AG20443 (cell line): ENCODE measurements at places on chromosomes 5 and 9.

GRCh38 chr5:124274949-124275348 is 471.5 kb downstream of the ZNF608 start:
- DNase-seq, result no peak

DNA sequence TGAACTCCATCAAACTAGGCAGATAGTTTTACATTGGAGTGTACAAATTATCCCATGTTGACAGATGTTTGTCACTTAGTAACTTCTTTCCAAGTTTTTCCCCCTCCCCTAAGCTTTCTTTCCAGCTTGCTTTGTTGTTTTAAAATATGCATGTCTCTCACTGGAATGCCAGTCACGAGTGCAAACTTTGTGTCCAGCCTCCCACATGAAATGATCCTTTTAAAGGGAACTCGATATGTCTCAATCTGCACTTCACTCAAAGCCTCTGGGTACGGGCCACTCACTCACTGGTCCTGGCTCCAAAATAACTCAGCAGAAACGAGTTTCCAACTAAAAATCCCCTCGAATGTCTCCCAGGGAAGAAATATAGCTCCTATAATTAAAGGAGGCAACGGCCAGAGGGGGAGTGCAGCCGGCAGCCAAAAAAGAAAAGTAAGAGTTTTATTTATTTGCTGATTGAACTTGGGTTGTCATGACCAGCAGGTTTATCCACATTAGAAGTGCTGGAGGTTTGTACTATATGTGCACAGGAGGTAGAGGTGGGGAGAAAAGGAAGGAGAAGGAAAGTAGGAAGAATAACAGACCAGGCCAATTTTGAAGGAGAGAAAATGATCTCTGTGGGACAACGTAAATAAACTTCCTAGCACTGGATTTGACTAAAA is 17.5 kb downstream of the NR2F1 start:
- no peak for DNase-seq

- DNase-seq, result no peak
Measured at GRCh38 chr5:111973961-111974360, 217.0 kb upstream of the NREP start.

GRCh38 chr5:17487174-17487512 is 10.9 kb upstream of the TAF11L2 start:
- DNase-seq, result no peak

DNA sequence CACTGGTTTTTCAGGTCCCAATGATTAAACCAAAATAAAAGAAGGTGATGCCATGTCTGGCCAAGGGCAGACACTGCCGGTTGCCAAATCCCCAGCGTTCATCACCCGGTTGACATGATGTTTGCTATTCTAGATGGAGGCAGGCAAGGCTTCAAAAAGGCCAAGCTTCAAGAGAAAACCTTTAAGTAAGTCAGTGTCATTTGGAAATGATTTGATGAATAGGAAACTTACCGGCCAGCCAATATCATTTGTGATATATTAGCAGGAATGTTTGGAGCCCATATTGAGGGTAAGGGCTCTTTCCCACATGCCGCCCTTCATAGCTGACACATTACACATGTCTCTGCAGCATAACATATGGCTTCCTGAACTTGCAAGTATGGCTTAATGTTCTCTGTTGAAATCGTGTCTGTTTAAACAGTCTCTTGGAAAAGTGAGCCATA is 89.5 kb upstream of the TTC23L start:
- no peak for DNase-seq

DNA sequence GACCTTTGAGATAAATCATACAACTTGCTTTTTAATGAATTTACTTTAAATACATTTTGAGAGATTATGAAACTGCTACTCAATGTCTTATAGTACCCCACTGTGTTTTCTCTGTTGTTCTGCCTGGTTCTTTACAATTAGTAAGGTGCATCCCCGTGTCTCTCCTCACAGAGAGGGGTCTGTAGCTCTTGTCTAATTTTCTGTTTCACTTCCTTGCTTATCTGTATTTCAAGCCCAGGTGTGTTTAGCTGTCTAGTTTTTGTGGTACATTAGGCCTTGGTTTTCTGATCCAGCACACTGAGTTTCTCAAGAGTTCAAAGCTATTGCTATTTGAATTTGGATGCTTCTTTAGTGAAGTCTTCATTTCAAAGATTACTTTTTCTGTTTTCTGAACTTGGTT is 105.1 kb downstream of the MAST4 start:
- DNase-seq, result no peak

DNA sequence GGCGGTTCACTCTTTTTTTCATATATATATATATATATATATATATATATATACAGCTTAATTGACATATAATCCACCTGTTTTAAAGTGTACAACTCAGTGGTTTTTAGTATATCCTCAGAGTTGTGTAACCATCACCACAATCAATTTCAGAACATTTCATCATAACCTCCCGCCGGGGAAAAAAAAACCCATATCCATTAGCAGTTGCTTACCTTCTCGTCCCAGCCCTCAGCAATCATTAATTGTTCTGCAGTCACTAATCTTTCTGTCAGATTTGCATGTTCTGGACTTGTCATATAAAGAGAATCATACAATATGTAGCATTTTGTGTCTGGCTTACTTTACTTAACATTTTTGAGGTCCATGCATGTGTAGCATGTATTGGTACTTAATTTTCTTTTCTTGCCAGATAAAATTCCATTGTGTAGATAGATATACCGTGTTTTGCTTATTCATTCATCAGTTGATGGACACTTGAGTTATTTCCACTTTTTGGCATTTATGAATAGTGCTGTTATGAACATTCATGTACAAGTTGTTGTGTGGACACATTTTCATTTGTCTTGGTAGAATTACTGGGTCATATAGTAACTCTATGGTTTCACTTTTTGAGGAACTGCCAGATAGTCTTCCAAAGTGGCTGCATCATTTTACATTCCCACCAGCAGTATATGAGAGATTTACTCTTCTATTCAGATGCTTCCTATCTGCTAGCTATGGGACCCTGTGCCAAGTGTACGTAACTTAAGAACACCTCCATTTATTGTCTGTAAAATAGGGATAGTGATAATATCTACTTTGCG is 3.5 kb upstream of the RNF145 start:
- DNase-seq, result no peak

- no peak for DNase-seq
Measured at GRCh38 chr9:84318981-84319380, 21.6 kb downstream of the SLC28A3 start.

GRCh38 chr9:1083325-1083913 is 33.3 kb downstream of the DMRT2 start:
- DNase-seq, result peak; percentile 60

DNA sequence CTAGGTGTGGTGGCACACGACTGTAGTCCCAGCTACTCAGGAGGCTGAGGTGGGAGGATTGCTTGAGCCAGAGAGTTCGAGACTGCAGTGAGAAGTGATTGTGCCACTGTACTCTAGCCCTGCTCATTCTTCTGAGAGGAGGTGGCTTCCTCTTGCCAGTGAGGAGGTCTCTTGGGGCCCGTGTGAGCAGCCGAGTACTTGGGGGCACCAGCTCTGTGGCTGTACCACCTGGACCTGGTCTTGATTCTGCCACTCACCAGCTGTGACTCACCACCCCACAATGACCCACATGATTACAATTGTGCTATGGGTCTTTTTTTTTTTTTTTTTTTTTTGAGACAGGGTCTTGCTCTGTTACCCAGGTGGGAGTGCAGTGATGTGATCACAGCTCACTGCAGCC is 18.0 kb upstream of the CRB2 start:
- DNase-seq, result no peak

DNA sequence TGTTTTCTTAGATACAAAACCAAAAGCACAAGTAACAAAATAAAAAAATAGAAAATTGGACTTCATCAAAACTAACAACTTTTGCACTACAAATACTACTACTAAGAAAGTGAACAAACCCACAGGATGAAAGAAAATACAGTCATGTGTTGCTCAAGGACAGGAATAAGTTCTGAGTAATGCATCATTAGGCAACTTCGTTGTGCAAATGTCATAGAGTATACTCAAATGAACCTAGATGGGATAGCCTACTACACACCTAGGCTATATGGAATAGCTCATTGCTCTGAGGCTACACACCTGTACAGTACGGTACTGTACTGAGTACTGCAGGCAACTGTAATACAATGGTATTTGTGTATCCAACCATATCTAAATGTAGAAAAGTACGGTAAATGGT is 88.3 kb downstream of the RAPGEF1 start:
- DNase-seq, result peak; percentile 24

DNA sequence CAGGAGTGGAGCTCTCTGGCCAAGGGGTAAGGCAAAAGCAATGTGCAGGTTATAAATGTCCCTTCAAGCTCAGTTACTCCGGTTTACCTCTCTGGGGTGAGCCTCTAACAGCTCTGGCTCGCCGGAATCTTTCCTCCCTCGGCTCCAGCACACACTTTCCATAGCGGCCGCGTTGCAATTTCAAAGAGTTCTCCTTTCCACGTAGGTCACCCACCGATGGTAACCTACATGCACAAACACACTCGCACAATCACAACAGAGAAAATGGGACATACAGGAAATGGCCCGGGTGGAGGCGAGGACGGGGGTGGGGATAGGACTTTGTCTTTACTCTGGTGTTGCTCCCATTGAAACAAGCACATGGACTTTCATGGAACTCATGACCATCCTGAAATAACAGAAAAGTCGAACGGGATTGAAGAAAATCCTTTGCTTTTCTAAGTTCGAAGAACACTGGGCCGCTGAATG is 1.2 kb downstream of the LHFPL2 start:
- DNase-seq, result peak; percentile 23

DNA sequence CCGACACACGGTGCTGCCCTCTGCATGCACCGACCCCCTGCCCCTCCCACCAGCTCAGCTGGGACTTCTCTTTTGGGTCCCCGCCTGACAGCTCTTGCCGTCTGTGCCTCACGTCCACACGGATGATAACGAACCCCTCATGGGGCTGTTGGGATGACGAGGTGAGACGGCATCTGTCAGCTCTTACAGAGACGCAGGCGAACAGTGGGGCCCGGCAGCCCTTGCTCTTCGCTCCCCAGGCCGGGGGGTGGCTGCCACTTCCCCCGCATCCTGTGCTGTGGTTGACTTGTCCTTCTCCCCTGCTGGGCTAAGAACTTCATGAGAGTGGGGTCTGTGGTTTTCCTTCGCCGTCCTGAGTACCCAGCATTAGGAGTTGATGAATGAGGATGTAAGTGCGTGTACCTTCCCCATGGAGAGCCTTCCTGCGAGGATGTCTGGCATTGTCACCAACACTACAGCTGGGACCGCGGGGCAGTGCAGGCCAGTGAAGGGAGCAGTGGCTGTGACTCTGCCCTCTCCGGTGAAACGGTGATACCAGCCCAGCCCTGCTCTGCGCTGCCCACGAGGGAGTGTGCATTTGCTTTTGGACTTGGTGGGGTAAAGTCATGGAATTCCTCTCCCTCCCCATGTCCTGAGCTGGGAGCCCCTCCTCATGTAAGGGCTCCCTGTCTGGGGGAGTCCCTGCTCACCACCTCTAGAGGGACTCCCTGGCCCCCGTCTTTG is 23.2 kb downstream of the HK3 start:
- DNase-seq, result no peak

DNA sequence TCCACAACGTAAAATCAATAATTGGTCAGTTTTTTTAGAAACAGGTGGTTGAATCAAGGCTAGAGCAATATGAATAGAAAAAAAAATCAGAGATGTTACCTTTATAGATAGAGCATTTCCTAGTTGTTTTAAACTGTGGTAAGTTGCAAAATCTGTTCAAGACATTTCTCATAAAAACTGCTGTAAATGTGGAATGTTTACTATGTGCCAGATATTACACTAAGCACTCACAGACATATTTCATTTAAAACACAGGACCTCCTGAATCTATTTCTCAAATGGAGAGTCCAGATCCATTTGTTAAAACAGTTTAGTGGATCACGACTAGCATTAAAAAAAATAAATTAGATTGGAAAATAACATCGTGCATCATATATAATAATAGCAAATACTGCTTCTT is 570.0 kb upstream of the ZNF608 start:
- no peak for DNase-seq

DNA sequence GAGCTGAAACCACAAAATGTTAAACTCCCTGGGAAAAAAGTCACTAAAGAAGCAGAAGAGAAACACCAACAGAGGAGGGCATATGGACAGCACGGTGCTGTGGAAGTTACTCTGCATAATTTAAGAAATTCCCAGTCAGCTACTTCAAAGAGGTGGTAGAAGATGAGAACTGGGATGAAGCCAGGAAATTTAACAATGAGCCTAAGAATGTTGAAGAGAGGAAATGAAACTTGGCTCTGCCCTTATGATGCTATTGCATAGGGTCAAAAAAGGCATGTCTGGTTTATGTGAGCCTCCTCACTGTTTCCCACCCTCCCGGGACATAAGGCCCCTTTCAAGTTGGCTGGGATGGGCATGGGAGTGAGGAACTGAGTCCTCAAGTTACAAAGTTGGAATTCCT is 25.4 kb upstream of the SNX18 start:
- no peak for DNase-seq

GRCh38 chr9:89869793-89870580 is 265.2 kb downstream of the GADD45G start:
- DNase-seq, result no peak

GRCh38 chr5:135492319-135492626 is 40.1 kb upstream of the TIFAB start:
- no peak for DNase-seq

DNA sequence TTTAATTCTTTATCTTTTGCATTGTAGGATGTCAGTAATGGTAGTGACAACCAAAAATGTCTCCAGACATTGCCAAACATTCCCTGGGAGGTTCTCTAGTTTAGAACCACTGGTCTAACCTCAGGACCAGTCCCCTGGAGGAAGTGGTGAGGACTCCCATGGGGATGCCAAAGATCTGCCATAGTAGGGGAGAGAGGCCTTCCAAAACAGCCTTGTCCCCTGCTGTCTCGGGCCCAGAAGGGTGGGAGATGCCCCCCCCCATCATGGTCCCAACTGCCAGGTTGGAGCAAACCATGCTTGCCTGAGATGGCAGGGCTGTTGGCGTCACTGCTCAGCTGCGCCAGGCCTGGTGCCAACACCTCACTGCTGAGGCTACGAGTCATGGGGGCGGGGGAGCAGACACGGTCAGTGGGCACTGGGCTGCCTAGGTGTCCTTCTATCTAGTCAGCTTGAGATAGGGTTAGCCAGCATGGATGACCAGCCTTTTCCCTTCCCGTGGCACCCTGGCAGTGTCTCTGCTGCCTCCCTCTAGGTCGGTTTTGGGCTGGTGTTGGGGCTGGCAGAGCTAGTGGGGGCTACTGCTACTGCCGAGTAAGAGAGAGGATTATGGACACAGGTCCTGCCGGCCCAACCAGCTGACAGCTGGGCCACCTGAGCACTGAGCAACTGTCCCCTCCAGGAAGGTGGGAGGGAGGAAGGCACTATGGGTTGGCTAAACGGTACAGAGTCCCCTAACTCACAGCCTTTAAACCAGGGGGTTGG is 8.3 kb upstream of the CXXC5 start:
- no peak for DNase-seq

- DNase-seq, result no peak
Measured at GRCh38 chr9:20289423-20290010, 332.8 kb downstream of the MLLT3 start.

- DNase-seq, result no peak
Measured at GRCh38 chr5:16486711-16487111, 21.1 kb upstream of the ZNF622 start.

DNA sequence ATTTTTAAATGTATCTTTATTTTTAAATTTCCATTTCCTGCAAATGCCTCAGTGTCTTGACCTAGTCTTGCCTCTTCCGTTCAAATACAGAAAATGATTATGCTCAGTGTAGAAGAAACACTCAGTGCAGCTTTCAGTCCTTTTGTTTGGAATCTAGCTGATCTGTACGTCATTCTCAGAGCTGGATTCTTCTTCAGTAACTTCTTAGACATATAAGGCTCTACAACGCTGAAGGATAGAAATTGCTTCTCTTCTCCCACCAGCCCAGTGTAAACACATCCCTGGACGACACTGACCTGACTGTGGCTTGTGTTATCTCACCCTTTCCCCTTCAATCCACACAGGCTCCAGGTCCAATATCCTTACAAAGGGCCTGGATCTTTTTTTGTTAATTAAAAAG is 3.2 kb upstream of the ALDH1B1 start:
- no peak for DNase-seq
